ENCODE measurements at places on chromosomes 4 and X.
A peak's percentile ranks its signal among the peaks of the same experiment; 100 is the strongest.

DNA sequence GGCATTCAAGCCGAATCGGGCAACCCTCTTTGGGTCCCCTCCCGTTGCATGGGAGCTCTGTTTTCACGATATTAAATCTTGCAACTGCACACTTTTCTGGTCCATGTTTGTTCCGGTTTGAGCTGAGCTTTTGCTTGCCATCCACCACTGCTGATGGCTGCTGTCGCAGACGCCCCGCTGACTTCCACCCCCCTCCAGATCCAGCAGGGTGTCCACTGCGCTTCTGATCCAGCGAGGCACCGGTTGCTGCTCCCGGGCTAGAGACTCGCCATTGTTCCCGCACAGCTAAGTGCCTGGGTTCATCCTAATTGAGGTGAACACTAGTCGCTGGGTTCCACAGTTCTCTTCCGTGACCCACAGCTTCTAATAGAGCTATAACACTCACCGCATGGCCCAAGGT lies 13.3 kb downstream of the ACOX3 start:
- peaks cover 24% of the 10 kb centered on the region for H3K4me1 ChIP-seq
- H3K4me3 ChIP-seq: peak overlapping the region; percentile 95
- DNase-seq: no peak
- no peak overlapping the region for H3K27ac ChIP-seq
- no peaks in the 10 kb centered on the region for H3K36me3 ChIP-seq

DNA sequence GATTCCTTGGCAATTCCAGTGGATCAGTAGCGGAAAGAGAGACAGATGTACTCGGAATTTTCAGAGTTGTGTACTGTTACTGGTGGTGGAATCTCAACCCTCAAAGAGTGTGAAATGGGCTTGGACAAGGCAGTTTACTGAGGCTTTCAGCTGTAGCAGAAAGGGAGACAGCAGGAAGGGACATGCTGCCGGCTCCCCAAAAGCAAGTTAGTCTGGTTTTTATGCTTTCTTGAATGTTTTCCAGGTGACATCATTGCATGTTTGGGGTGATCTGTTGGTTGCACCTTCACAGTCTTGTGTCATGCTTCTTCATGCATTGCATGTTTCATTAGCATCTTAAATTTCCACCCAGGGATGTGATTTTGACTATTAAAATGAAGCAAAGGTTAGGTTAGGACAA lies 1282.2 kb downstream of the ADGRL3 start:
- H3K4me3 ChIP-seq: no peak overlapping the region
- H3K4me1 ChIP-seq: no peaks in the 10 kb centered on the region
- H3K27ac ChIP-seq: no peak overlapping the region
- DNase-seq: no peak

- peaks cover 54% of the 10 kb centered on the region for H3K36me3 ChIP-seq
- H3K27ac ChIP-seq: peak overlapping the region; percentile 30
- H3K27me3 ChIP-seq: no peaks in the 10 kb centered on the region
- no peak overlapping the region for H3K4me3 ChIP-seq
- peaks cover 9% of the 10 kb centered on the region for H3K4me1 ChIP-seq
These were observed 186.9 kb downstream of the LRBA start for GRCh38 chr4:150828159-150828558.

DNA sequence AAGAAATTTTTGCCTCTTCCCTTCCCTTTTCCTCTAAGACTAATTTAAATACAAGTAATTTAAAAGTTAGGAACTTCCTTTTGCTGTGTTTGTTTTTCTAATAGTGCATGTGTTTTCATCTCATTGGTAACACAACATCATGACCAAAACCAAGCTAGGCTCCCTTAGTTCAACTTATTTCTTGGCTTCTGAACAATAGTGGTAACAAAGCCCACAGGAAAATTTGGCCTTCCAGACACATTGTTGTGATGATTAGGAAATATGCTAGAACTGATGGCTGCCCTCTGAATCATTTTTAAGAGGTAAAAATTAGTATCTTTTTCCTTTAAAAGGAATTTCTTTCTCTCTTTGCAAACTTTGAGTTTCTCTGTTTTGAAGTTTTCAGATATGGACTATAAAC lies 25.5 kb upstream of the TEC start:
- H3K4me3 ChIP-seq: no peak overlapping the region
- no peak overlapping the region for H3K27ac ChIP-seq
- DNase-seq: no peak
- H3K27me3 ChIP-seq: no peaks in the 10 kb centered on the region
- peaks cover 4% of the 10 kb centered on the region for H3K4me1 ChIP-seq

- H3K36me3 ChIP-seq: no peaks in the 10 kb centered on the region
- no peak for DNase-seq
These were observed 228.5 kb upstream of the CASK start for GRCh38 chrX:42151808-42152207.

- H3K36me3 ChIP-seq: no peaks in the 10 kb centered on the region
- H3K27ac ChIP-seq: no peak overlapping the region
- no peaks in the 10 kb centered on the region for H3K27me3 ChIP-seq
- no peaks in the 10 kb centered on the region for H3K4me1 ChIP-seq
These were observed 48.1 kb upstream of the PLK4 start for GRCh38 chr4:127832585-127832984.

GRCh38 chrX:119880552-119881437 lies 9.2 kb downstream of the NDUFA1 start:
- no peaks in the 10 kb centered on the region for H3K27me3 ChIP-seq
- peaks cover 7% of the 10 kb centered on the region for H3K36me3 ChIP-seq
- DNase-seq: peak; percentile 13

DNA sequence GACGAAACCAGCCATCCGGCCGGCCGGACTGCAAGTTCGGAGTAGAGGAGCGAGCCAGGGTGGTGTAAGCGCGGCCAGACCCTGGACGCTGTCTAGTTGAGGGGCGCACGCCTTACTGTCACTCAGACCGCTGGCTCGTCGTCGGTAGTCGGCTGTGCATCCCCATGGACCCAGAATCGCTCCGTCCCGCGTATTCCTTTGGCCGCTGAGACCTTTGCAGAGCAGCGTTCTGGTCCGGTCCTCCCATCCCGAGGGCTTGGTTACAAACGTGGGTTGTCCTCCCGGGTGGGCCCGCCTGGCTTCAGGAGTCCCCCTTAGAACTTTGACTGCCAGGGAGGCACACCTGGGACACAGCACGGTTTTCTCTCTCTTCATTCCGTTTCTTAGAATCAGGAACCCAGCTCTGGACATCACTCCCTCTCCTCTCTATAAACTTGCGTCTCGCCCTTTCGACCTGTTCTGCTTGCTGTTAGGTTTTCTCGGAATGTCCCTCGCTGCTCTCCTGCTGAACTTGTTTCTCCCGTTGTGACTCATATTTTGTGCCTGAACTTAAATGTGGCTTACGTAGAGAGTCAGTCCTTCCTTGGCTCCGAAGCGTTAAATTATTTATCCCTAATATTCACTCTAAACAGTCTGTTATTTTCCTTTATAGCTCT lies 672 bp downstream of the PGM2 start:
- peak overlapping the region; percentile 93 for H3K27ac ChIP-seq
- H3K36me3 ChIP-seq: peaks cover 26% of the 10 kb centered on the region
- H3K4me3 ChIP-seq: peak overlapping the region; percentile 94
- DNase-seq: no peak
- peaks cover 35% of the 10 kb centered on the region for H3K4me1 ChIP-seq

DNA sequence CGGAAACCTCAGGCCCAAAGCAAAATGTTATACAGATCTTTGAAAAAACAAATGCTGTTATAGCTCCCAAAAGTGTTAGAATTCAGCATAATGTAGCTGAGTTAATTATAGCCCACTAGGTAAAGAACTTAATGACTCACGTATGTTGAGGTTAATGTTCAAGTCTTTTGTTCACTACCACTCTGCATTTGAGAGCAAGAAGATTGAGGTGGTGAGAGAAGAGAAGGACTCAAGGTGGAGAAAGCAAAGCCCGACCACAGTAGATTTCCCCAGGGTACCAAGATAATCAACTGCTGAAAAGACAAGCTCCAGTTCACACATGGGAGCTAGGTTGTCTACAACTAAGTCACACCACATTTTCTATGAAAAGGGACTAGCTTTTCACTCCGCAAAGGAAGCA lies 480.2 kb downstream of the DTHD1 start:
- no peak overlapping the region for H3K4me3 ChIP-seq
- H3K27me3 ChIP-seq: no peaks in the 10 kb centered on the region
- no peaks in the 10 kb centered on the region for H3K36me3 ChIP-seq
- no peak overlapping the region for H3K27ac ChIP-seq

- no peaks in the 10 kb centered on the region for H3K36me3 ChIP-seq
- no peaks in the 10 kb centered on the region for H3K4me1 ChIP-seq
- peaks cover 3% of the 10 kb centered on the region for H3K27me3 ChIP-seq
- H3K27ac ChIP-seq: no peak overlapping the region
- no peak overlapping the region for H3K4me3 ChIP-seq
These were observed 52.2 kb upstream of the FGF13 start for GRCh38 chrX:138763761-138764160.

GRCh38 chr4:3836756-3837601 lies 70.8 kb downstream of the ADRA2C start:
- H3K4me1 ChIP-seq: no peaks in the 10 kb centered on the region
- no peaks in the 10 kb centered on the region for H3K36me3 ChIP-seq
- no peak overlapping the region for H3K4me3 ChIP-seq
- H3K27ac ChIP-seq: no peak overlapping the region
- H3K27me3 ChIP-seq: peaks cover 48% of the 10 kb centered on the region

DNA sequence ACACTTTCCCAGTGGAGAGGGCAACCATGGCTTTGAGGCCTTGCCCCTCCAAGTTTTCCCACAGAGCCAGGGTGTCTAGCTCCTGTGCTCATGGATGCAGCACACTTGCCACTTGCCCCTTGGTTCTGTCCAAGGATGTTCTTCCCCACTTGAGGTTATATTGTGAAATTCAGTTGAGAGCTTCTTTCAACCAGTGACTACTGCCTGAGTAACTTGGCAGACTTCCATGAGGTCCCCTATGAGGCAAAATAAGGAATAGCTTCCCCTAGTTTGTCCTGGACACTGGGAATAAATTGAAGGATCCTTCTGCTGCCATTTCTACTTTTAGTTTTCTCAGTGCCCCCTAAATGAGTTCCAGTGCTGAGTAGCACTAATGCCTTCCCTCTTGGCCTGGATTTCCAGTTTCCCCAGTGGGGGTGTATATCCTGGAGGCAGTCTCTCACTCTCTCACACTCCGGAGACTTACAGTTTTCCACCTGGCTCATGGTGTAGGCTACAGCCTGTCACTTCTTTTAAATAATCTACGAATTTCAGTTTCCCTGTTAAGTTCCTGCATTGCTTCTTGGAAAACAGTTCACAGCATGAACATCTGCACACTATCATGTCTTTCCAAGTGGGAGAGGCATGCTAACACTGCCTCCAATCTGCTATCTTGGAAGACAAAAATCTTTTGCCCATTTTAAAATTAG lies 36.4 kb upstream of the ADH4 start:
- DNase-seq: no peak
- no peak overlapping the region for H3K4me3 ChIP-seq
- no peak overlapping the region for H3K27ac ChIP-seq
- no peaks in the 10 kb centered on the region for H3K4me1 ChIP-seq

GRCh38 chr4:14529653-14530052 lies 472.6 kb upstream of the CPEB2 start:
- no peak for DNase-seq
- no peaks in the 10 kb centered on the region for H3K27me3 ChIP-seq
- H3K36me3 ChIP-seq: no peaks in the 10 kb centered on the region
- no peak overlapping the region for H3K27ac ChIP-seq
- H3K4me1 ChIP-seq: no peaks in the 10 kb centered on the region

DNA sequence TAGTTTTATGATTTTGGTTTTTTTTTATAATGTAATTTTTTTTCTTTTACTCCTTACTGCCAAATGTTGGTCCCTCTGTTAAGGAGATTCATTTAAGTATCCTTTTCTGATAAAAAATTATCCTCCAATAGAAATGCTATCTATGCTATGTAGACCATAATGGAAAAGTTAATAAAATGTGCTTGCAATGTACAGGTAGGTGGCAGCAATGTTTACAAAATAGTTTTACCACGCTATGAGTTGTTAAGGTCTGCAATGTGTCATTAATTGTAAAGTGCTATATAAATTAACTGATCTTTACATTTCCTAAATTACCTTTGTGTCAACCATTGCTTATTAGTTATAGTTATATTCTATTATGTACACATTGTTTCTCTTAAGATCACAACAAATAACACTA lies 3.8 kb upstream of the CENPC start:
- H3K27me3 ChIP-seq: no peaks in the 10 kb centered on the region
- H3K4me1 ChIP-seq: peaks cover 7% of the 10 kb centered on the region
- H3K36me3 ChIP-seq: peaks cover 3% of the 10 kb centered on the region
- H3K27ac ChIP-seq: no peak overlapping the region
- DNase-seq: no peak

- no peak for DNase-seq
- peaks cover 15% of the 10 kb centered on the region for H3K36me3 ChIP-seq
- H3K27me3 ChIP-seq: no peaks in the 10 kb centered on the region
- no peak overlapping the region for H3K27ac ChIP-seq
These were observed 80.4 kb downstream of the PTTG2 start for GRCh38 chr4:38040619-38041018.

DNA sequence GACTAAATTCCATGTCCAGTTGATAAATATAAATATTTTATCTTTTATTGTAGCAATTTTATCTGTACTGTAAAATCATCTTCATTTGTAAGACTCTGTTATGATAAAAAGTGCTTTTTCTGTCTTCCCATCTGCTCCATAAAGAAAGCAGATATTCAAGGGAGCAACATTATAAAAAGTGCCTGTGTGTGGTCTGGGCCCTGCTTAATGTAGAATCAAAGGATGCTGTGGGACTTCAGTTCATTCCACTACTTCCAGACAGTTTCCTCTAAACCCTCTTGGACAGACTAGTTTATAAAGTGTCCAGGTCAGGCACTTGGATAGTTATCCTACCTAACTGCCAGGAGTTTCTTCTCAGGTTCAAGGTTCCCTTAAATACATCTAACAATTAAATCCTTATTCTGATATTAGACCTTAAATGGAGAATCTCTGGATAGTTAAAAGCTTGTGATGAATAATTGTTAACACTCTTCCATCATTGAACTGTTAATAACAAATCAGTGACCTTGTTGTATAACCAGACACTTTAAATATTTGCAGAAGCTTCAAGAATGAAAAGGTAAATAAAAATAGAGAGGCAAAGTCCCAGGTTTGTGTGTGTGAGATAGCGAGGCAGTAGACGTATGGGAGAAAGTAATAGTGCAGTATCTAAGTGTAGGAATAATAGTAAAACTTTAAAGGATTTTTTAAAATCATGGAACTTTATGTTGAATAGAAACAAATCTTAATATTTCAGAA lies 237.5 kb upstream of the CTSO start:
- no peaks in the 10 kb centered on the region for H3K4me1 ChIP-seq
- no peaks in the 10 kb centered on the region for H3K36me3 ChIP-seq
- no peak for DNase-seq
- H3K4me3 ChIP-seq: no peak overlapping the region
- H3K27me3 ChIP-seq: peaks cover 3% of the 10 kb centered on the region
- H3K27ac ChIP-seq: no peak overlapping the region

DNA sequence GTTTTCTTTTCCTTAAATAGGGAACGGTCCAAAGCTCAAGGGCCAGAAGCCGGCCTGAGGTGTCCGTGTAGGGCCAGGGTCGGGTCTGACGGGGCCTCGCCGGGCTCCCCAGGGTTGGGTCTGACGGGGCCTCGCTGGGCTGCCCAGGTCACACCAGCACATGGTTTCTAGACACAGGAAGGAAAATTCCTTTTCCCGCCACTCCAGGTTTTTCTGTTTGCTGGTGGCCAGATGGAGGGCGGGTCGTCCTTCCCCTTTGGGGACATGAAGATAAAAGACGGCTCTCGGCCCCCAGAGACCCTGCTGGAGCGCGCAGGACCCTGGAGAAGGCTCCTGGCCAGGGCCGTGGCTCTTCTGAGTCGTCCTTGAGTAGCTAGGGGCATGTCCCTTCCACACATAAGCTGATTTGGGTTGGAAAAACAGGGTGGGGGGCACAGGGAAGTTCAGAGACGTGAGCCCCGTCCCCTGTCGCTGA lies 35.1 kb downstream of the PIGG start:
- H3K4me1 ChIP-seq: no peaks in the 10 kb centered on the region
- no peaks in the 10 kb centered on the region for H3K27me3 ChIP-seq
- DNase-seq: no peak
- H3K4me3 ChIP-seq: no peak overlapping the region
- peaks cover 50% of the 10 kb centered on the region for H3K36me3 ChIP-seq

All from activated naive CD8-positive, alpha-beta T cell treated with anti-CD3 and anti-CD28 coated beads for 36 hours (primary cell).